ENCODE measurements at places on chromosomes 13 and 19.

DNA sequence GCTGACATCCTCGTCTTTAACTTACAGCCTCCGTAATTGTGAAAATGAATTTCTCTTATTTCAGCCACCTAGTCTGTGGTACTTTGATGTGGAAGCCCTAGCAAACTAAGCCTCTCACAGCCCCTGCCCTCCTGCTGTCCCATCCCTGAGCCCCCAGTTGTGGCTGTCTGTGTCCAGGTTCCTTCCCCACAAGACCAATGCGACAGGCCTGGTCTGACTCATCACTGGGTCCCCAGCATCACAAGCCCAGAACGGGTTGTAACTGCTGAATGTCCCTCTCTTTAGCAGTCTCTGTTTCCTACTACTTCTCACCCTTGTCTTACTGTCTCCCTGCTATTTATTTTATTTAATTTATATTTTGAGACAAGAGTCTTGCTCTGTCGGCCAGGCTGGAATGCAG, 5.7 kb downstream of the POU2F2 start:
- DNase-seq, result no peak

- no peak for DNase-seq
Observed at GRCh38 chr19:4413588-4413987, 11.1 kb downstream of the CHAF1A start.

DNA sequence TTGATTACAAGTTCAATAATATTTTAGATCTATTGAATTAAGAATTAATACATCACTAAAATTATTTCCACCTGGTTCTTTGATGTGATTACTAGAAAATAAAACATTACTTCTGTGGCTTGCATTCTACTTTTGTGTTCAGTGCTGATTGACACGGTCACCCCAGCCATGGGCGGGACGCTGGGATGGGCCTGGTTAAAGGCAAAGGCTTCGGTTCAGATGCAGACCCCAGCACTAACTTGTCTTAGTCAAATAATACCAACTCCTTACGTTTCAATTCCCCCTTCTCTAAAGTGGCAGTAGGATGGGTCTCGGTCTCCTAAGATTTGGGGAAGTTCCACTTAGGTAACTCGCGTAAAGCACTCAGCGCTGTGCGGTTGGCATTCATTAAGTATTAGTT, 144.9 kb downstream of the URI1 start:
- no peak for DNase-seq

- DNase-seq, result no peak
Observed at GRCh38 chr19:11519138-11519537, 9.8 kb downstream of the ECSIT start.

DNA sequence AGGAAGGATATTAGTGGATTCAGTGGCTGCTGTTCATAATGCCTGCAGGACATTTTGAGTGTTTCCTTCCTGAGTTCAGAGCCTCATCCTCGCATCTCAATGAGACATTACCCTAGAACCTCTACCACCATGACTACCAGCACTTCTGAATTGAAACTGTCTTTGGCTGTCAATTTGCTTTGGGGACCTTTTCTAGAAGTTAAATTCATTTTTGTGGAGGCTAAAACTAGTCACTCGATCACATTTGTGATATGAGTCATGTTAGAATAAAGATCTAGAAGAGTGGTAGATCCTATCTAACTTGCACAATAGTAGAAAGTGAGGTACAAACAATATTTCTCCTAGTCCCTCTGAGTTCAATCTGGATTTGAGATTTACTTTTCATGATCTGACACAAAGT, 124.9 kb downstream of the KCNRG start:
- no peak for DNase-seq

- no peak for DNase-seq
Observed at GRCh38 chr19:27906081-27906480, 1306.9 kb downstream of the UQCRFS1 start.

- no peak for DNase-seq
Observed at GRCh38 chr13:43009506-43009905, 13.9 kb upstream of the DNAJC15 start.

DNA sequence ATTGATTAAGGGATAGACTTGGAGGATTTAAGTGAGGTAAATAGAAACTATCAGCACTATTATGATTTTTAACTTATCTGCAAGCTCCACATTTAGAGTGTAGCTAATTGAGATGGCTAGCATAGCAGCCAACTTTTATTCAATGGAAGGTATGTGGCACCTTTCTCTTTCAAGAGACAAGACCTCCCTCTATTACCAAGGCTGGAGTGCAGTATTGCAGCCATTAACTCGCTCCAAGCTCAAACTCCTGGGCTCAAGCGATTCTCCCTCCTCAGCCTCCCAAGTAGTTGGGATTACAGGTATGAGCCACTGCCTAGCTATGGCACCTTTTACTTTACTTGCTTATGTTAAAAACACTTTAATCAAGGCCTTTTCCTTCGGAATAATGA, 8.2 kb downstream of the TPT1 start:
- DNase-seq, result peak; percentile 39

DNA sequence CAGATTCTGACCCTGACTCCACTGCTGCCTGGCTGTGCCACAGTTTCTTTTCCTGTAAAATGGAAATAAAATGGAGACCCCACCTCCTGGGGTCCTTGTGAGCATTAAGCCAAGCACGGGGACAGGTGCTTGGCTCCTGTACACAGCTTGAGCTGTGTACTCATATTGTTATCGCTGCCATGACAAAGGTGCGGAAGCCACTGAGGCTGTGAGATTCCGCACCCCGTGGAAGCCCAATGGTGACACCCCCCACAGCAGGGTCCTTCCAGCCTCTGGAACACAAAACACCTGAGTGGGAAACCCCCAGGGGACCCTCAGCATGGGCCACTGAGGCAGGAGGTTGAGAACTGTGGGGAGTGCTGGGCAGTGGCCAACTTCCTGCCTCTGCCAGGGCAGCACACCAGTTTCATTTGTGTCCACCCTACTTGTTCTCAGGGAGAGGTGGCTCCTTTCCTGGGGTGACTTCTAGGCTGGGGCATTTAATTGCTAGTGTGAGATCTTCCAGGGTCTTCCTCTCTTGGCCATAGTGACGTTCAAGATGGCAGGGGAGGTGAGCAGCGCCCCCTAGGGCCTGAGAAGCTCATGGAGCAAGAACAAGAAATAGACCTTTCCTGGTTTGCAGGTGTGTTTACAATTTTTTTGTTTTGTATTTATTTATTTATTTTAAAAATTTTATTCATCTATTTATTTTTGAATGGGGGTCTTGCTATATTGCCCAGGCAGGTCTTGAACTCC, 5.4 kb upstream of the JSRP1 start:
- no peak for DNase-seq

DNA sequence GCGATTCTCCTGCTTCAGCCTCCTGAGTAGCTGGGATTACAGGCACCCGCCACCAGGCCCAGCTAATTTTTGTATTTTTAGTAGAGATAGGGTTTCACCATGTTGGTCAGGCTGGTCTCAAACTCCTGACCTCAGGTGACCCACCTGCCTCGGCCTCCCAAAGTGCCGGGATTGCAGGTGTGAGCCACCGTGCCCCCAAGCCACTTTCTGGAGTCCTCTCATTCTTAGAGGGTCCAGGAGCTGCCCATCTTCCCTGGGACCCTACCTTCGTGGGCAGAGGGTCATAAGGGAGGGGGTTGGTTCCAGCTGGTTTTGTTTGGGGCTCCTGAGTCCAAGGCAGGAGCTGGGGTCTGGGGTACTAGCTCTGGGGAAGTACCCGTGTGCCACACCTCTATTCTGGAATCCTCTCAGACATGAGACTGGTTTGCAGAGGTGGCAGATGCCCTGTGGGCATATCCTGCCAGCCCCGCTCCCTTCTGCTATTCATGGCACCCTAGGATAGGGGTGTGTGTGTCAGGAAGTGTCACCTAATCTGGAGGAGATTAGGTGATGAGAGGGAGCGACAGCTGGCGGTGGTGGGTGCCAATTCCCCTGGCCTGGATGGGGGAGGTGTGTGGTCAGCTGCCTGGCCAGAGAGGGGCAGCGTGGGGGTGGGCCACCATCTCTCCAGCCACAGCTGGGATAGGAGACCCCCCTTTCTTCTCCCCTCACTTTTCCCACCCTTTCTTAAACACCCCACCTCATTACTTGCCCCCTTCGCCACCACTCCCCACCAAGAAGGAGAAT, 2.1 kb downstream of the PRMT1 start:
- DNase-seq, result no peak

DNA sequence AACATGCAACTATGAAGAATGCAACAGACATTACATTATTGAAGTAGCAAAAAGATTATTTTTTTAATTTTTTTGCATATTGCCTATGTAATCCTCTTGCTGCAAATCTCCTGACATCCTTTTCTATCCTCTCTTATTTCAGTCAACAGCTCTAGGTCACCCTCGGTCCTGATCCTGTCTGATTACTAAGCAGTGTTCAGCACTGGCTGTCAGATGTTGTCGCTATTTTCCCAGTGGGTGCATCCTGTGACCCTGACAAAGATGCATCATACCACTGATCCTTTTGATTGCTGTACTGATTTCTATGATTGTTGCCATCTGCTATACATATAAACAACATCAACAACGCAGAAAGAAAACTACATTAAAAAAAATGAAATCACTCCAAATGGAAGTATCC, 443.7 kb upstream of the PRR20A start:
- DNase-seq, result no peak

DNA sequence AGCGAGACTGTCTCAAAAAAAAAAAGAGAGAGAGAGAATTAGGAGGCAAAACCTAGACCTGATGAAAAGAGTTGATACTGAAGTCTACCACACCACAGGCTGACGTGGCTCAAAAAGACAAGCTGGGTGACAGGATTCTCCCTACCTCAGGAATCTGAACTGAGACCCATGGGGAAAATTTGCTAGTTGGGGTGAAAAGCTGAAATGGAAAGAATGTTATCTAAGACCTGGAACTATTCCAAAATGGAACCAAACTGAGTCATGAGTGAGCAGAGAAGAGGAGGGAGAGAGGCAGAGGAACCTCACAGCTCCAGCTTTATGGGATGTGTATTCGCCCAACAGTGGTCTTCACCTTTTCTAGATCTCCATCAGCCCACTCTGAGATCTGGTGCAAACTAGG, 11.7 kb downstream of the SMG9 start:
- no peak for DNase-seq

- DNase-seq, result peak; percentile 26
Observed at GRCh38 chr19:58229255-58229639, 533 bp downstream of the ZNF544 start.

DNA sequence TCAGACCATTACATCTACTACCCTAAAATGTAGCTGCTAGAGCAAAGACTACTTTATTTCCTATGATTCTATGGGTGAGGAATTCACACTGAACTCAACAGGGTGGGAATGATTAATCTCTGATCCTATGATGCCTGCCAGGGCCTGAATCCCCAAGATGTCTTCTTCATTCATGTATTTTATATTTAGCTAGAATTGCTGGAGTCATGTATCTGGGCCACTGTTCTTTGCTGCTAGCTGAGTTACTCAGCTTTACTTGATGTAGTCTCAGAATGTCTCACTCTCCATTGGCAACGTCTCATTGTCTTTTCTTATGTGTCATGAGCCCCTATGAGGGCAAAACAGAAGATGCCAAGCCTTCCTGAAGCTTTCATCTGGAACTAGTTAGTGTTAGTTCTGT, 21.1 kb downstream of the ZNF582 start:
- no peak for DNase-seq

- no peak for DNase-seq
Observed at GRCh38 chr13:52651897-52652195, 790 bp upstream of the SUGT1 start.

- peak; percentile 73 for DNase-seq
Observed at GRCh38 chr19:41352609-41353465, 885 bp downstream of the TGFB1 start.

DNA sequence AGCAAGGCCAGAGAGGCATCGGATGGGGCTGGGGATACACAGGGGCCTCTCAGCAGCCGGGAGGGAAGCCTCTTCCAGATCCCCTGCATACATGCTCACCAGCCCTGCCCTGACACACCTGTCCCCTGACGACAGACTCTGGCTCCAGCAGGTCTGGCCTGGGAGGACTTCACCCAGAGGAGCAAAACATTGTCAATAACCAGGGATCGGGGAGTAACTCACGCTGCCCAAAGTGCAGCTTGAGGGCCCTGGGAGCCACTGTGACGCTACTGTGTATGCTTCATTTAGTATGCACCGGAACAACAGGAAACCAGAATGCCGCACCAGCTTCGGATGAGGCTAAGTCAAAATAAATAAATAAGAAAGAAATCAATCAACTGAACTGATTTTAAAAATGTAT, 12.4 kb upstream of the CD22 start:
- no peak for DNase-seq

GRCh38 chr13:41561170-41561569, 103.8 kb downstream of the RGCC start:
- peak; percentile 57 for DNase-seq

DNA sequence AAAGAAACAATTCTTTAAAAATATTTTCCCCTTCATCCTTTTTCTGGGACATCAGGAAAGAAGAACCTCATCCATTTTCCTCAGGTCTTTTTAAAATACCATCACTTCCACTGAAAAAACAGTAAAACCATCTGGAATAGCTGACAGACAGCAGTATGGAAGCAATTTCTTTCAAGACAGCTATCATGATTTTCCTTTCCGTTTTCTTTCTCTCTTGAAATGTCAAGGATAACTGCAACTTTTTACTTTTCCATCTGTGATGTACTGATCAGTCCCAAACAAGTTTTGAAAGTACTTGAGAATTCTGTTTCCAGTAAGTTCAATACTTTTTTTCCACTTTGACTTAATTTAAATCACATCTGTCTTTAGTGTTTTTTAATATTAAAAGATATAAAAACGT, 211.2 kb downstream of the LHFPL6 start:
- DNase-seq, result no peak

- no peak for DNase-seq
Observed at GRCh38 chr19:23415034-23415433, 19.8 kb upstream of the ZNF91 start.

- DNase-seq, result no peak
Observed at GRCh38 chr13:41356786-41357185, 45.7 kb downstream of the NAA16 start.

- no peak for DNase-seq
Observed at GRCh38 chr13:43086181-43086580, 62.8 kb downstream of the DNAJC15 start.

GRCh38 chr13:95523598-95523997, 28.9 kb upstream of the CLDN10 start:
- DNase-seq, result no peak

DNA sequence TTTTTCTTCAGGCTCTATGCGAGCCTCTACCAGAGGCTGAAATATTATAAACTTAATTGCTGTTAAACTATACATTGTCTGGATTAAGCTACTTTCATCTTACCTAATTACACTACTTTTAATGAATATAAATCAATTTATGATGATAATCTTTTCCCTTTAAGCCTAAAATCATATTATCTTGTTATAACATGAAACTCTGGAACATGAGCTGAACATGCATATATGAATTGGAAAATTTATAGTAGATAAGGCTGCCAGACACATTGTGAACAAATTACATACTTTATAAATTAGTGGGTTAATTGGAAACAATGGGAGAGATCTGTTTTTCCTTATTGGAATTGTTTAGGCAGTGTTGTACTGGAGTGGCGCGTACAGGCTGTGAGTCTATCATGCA, 45.3 kb upstream of the ZDHHC20 start:
- no peak for DNase-seq

DNA sequence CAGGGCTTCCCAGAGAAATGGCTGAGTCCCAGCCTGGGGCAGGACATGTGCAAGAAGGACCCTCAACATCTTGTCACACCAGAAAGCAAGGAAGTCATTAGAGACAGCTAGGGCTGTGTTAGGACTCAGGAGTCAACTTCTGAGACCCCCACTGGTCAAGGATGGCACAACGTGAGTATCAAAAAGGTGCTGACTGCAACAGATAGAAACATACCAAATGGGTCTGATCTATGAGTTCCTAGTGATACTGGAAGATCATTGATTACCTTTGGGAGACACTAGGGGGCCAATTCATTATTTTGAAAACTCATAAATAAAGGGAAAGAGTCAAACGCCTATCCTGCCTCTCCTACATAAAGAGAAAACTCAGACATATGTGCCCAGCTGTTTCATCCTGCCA, 73.5 kb upstream of the GJB6 start:
- no peak for DNase-seq

Measured in mesenchymal stem cell (in vitro differentiated cells and primary cell).